Naive B cell (primary cell): ENCODE measurements at places on chromosomes 1 and 21.

- DNase-seq, result no peak
Measured at GRCh38 chr1:205920159-205920558, 23.1 kb downstream of the SLC26A9 start.

GRCh38 chr1:91801496-91802115, 84.3 kb downstream of the TGFBR3 start:
- no peak for DNase-seq

DNA sequence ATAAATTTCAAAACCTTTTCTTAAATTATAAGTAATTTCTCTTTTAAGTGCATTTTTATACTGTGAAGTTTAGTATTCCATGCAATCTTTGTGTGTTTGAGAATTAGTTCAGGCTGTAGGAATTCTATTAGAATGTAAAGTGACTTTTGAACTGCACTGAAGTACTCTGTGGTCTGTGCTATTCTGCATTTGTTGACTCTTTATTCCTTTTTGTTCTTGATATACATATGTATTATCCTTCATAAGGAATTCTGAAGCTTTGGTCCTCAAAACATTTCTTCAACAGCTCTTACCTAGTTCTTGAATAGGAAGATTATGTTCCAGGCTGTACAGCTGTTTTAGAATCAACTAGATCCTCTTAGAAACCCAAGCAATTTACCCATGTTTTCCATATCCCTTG, 158.0 kb downstream of the HS2ST1 start:
- no peak for DNase-seq

GRCh38 chr1:246769306-246769705, 45.1 kb downstream of the SCCPDH start:
- no peak for DNase-seq

GRCh38 chr1:204513117-204513716, 3.0 kb upstream of the MDM4 start:
- peak; percentile 86 for DNase-seq

GRCh38 chr1:6667139-6667538, 34.5 kb downstream of the DNAJC11 start:
- DNase-seq, result no peak

- DNase-seq, result no peak
Measured at GRCh38 chr1:208431721-208432120, 187.5 kb upstream of the PLXNA2 start.

DNA sequence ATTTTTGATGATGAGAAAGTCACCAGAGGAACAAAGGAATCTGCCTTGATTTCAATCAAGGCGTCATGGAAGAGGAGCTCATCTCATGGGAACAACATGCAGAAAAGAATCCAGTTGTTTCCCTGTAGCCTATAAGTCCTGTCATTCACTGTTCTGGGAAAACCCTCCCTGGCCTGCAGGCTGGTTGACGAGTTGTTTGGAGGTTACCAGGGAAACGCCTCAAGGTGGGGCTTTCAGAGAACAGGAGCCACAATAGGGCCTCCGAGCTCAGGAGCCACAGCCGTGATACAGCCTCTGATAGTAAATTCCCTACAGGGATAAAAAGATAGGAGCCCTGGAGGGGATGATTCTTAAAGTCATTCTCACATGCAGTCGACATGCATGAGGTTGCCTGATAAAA, 135.2 kb downstream of the PSMG1 start:
- no peak for DNase-seq

GRCh38 chr1:232596666-232597303, 33.1 kb downstream of the SIPA1L2 start:
- DNase-seq, result peak; percentile 21

GRCh38 chr21:41079159-41079558, 88.8 kb upstream of the BACE2 start:
- no peak for DNase-seq

- DNase-seq, result no peak
Measured at GRCh38 chr1:89957107-89957506, 37.8 kb upstream of the ZNF326 start.

GRCh38 chr1:24551960-24552571, 3.8 kb upstream of the NCMAP start:
- DNase-seq, result no peak

- no peak for DNase-seq
Measured at GRCh38 chr1:169610858-169611257, 19.1 kb downstream of the SELP start.

- no peak for DNase-seq
Measured at GRCh38 chr1:99669376-99669775, 23.5 kb downstream of the PALMD start.

DNA sequence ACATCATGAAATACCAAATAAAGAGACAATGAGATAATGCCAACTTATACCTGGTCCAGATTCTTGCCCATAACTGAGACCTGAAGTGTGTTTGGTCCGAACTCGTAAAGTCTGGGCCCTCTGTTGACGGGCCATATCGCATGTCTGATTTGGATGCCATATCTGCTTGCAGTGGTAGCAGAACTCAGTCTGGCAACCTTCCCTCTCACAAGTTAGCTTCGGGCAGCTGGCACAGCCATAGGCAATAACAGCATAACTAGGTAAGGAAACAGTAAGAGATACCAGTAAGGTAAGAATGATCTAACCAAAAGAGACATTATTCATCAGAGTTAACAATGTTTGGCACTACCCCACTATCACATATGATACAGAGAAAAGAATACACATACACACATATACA, 15.1 kb downstream of the RNF19B start:
- no peak for DNase-seq

- DNase-seq, result no peak
Measured at GRCh38 chr1:6630027-6630426, 5.4 kb downstream of the THAP3 start.

DNA sequence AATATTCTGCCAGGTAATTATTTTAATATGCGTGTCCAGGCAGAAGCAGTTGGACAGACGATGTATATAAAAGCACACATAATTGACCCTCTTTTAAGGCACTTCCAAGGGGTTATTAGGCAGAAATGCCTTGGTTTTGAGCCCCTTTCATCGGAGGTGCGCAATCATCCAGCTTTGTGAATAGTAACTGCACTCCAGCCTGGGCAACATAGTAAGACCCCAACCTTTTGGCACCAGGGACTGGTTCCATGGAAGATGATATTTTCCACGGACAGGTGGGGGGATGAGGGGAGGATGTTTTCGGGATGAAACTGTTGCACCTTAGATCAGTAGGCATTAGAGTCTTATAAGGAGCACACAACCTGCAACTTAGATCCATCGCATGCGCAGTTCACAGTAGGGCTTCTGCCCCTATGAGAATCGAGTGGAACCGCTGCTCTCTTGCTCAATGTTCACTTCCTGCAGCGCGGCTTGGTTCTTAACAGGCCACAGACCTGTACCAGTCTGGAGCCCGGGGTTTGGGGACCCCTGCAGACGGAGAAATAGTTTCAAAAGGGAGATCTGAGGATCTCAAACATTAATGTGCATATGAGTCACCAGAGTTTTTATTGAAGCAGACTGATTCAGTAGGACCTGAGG, 1.8 kb upstream of the MCOLN2 start:
- peak; percentile 18 for DNase-seq

- DNase-seq, result no peak
Measured at GRCh38 chr1:46818591-46818990, 19.7 kb downstream of the CYP4B1 start.

- no peak for DNase-seq
Measured at GRCh38 chr1:226589008-226589733, 40.6 kb downstream of the STUM start.

- DNase-seq, result no peak
Measured at GRCh38 chr1:110049801-110050601, 15.6 kb downstream of the STRIP1 start.

DNA sequence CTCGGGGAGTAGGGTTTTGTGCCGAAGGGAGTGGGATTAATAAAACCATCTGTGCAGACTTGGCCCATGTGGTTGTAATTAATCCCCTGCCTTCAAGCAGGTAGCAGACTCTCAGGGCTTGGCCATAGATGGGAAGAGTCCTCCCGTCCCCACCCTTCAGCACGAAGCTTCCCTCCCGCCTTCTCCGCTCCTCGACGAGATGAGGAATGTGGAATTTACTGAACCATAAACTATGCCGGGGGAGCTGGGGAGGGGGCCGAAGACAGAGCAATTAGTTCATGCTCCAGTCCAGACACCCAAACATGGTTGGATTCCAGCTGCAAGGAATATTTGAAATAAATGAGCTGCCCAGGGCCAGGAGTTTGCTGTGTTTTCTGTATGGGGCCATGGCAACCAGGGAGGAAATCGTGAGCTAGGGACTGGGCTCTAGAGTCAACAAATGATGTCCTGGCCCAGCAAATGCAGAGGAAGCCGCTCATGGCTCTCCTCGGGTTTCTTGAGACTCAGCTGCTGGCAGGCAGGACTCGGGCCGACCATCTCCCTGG, 78.8 kb downstream of the SPSB1 start:
- no peak for DNase-seq

DNA sequence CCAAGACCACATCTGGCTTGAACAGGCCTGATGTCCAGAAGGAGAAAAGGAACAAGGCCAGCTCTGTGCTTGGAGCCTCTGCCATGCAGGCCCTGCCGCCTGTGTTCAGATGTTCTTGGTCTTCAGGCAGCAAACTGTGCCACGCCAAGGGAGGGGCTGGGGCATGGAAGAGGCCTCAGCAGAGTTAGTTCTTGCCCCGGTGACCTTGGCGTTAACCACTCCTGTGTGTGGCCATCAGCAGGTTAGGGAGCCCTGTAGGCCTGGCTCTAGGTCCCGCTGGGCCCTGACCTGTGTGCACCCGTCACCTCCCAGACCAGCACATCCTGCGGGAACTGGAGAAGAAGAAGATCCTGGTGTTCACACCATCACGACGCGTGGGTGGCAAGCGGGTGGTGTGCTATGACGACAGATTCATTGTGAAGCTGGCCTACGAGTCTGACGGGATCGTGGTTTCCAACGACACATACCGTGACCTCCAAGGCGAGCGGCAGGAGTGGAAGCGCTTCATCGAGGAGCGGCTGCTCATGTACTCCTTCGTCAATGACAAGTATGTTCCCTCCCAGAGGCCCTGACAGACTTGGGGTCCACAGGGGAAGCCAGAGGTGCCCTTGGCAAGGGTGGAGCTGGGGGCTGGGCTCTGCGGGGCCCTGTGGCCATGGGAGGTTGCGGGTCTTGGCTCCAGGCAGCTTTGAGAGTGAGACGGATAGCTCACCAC, 7.1 kb downstream of the ZC3H12A start:
- no peak for DNase-seq

GRCh38 chr1:22132517-22133235, 10.2 kb downstream of the WNT4 start:
- DNase-seq, result no peak

- no peak for DNase-seq
Measured at GRCh38 chr1:54575605-54576290, 27.7 kb downstream of the ACOT11 start.

- DNase-seq, result peak; percentile 47
Measured at GRCh38 chr21:33268737-33269441, 2.7 kb downstream of the IL10RB start.

DNA sequence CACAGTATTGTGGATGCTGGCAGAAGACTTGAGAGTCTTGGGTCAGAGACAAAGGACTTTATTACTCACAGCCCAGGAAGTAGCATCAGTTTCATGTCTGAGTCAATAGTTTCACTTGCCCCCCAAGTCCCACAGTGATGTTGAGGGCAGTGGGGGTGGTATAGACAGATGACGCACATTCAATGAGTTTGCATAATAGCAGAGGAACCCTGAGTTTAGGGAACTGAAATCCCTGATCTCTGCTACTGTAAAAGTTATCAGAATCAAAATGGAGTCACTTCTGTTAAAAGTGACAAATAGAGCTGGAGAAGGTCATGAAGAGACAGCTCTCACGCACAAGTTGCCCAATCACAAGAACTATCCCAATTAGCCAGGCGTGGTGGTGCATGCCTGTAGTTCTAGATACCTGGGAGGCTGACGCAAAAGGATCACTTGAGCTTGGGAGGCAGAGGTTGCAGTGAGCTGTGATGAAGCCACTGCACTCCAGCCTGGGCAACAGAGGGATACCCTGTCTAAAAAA, 11.5 kb upstream of the HCRTR1 start:
- DNase-seq, result peak; percentile 64

- DNase-seq, result no peak
Measured at GRCh38 chr1:234500269-234500668, 21.3 kb upstream of the TARBP1 start.

GRCh38 chr1:118944133-118944532, 44.0 kb downstream of the TBX15 start:
- DNase-seq, result no peak

- no peak for DNase-seq
Measured at GRCh38 chr1:235588916-235589515, 60.6 kb downstream of the GNG4 start.

DNA sequence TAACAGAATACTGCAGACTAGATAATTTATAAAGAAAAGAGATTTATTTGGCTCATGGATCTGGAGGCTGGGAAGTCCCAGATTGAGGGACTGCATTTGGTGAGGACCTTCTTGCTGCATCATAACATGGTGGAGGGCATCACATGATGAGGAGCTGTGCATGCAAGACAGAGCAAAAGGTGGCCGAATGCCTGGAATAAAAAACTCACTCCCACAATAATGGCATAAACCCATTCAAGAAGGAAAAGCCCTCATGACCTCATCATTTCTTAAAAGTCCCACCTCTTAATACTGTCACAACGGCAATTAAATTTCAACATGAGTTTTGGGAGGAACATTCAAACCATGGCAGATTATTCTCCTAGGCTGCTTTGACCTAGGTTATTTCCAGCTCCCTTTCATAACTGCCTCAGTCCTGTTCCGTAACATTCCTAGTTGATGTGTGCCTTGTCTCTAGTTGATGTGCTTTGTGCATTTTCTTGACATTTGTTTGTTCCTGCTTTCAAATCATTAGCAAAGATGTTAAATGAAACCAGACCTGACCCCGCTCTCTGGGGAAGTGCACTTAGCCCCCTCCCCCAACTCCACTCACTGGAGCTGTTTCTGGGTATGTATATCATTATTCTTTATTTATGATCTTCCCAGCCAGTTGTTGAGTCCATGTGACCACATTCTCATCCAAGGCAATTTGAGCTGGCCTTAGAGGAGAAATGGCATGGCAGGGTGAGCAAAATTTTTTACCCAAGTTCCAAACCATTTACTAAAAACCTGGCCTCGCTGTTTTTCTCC, 148.5 kb downstream of the GDAP2 start:
- no peak for DNase-seq

GRCh38 chr1:15275921-15276683, 29.1 kb downstream of the FHAD1 start:
- no peak for DNase-seq

DNA sequence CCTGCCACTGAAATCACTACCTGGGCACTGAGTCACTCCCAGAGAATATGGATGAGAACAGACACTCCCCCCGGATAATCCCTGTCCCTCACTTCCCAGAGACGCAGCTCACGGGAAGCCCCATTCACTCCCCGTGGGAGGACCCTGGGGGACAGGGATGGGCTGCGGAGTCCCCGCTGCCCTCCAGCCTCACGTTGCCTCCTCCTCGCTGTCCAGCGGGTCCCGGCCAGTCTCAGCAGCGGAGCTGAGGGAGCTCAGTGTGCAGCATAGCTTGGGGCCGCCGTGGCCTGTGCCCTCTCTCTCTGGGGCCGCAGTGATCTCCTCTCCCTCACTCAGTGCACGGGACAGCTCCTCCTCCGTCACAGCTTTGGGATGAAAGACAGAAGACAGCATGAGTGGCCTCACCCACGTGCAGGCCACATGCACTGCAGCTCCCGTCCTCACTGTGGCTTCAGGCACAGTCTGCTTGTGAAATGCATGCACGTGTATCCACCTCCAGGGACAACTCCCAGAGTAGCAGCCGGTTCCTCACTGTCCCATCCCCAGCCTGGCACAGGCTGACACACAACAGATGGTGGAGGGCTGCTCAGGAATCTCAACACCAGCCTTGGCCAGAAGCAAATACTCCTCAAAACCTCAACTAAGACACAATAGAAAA, 7.4 kb downstream of the CFAP410 start:
- DNase-seq, result no peak

GRCh38 chr1:66265268-66265667, 268.7 kb upstream of the SGIP1 start:
- DNase-seq, result no peak

- DNase-seq, result no peak
Measured at GRCh38 chr1:15322648-15323350, 75.8 kb downstream of the FHAD1 start.
